ENCODE measurements at places on chromosomes 2 and 18. TPM values are rescaled to one million over a fixed set of nuclear protein-coding genes. Genes with fewer than 3 reads are reported as not detected.

DNA sequence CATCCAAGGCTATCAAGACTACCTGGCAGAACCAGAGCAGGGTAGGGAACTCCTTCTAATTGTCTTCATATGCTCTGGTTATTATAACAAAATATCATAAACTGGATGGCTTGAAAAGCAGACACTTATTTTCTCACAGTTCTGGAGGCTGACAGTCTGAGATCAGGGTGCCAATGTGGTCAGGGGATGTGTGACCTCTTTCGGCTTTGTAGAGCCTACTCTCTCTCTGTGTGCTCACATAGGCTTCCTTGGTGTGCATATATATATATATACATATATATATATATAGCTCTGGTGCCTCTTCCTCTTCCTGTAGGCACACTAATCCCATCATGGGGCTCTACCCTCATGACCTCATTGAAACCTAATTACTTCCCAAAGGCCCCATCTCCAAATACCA lies 101.6 kb downstream of the ARL6IP6 start:
- no peaks in the 10 kb centered on the region for H3K4me1 ChIP-seq
- DNase-seq = no peak
- no peak overlapping the region for H3K27ac ChIP-seq
- H3K36me3 ChIP-seq = no peaks in the 10 kb centered on the region

DNA sequence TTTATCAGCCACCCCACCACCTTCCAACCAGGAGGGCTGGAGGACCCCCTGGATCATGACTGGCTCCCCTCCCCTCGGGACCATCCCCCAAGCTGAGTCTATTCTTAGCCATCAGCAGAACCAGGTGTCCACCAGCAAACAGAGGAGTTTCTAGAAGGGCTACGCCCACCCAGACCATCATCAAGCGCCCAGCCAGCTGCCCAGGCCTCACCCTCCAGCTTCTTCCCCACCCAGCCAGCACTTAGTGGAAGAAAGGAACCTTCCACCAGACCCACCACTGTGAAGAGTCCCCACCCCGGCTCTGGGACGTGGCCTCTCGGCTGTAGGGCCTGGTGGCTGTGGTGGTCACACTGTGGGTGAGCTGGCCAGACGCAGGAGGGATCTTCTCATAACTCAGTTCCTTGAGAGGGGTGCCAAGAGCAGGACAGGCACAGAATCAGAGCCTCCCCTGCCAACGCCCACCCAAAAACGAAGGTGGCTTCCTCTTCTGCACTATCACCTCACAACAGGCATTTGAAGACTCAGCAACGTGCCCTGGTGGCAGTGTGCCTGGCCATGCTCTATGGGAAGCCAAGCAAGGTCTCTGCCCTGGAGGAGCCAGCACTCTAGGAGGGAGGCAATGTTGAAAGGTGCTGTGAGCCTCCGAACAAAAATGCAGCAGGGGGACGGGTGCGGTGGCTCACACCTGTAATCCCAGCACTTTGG lies 19.0 kb downstream of the BIN1 start:
- DNase-seq = no peak
- no peaks in the 10 kb centered on the region for H3K36me3 ChIP-seq
- H3K4me3 ChIP-seq = peak overlapping the region; percentile 14
- no peaks in the 10 kb centered on the region for H3K27me3 ChIP-seq
- peak overlapping the region; percentile 52 for H3K27ac ChIP-seq
- H3K4me1 ChIP-seq = peaks cover 49% of the 10 kb centered on the region

DNA sequence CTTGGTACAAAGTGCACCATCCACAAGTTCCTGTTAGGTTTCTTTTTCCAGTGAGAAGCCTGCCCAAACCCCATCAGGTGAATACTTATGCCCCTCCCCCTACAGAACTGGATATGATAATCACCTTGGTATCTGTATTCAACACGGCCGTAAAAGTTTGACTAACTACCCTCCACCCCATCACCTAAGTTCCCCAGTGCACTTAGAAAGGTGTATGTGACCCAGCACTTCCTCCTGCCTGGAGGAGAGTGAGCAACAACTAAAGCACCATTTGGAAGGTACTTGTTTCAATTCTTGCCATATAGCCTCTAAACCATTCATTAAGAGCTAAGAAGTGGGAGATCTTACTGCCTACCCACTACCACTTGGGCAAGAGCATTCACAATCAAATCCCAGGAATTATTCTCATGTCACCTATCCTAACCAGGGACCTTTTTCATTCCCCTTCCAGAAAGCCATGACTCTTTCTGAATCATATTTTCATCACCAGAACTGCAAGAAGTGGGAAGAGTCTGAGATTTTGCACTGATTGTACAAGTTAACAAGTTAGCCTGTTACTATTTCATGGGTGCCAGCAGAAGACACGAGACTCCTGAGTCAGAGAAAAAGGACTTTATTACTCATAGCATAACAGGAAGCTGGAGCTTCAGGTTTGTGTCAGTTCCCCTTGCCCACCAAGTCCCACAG lies 53.5 kb upstream of the NDUFV2 start:
- no peaks in the 10 kb centered on the region for H3K27me3 ChIP-seq
- no peak overlapping the region for H3K4me3 ChIP-seq
- H3K27ac ChIP-seq = no peak overlapping the region
- H3K36me3 ChIP-seq = no peaks in the 10 kb centered on the region
- H3K4me1 ChIP-seq = no peaks in the 10 kb centered on the region

- H3K4me3 ChIP-seq = no peak overlapping the region
- peak overlapping the region; percentile 78 for H3K27ac ChIP-seq
- no peaks in the 10 kb centered on the region for H3K27me3 ChIP-seq
- H3K36me3 ChIP-seq = no peaks in the 10 kb centered on the region
- no peaks in the 10 kb centered on the region for H3K4me1 ChIP-seq
These were observed 93.6 kb downstream of the CRIM1 start for GRCh38 chr2:36449213-36449612.

DNA sequence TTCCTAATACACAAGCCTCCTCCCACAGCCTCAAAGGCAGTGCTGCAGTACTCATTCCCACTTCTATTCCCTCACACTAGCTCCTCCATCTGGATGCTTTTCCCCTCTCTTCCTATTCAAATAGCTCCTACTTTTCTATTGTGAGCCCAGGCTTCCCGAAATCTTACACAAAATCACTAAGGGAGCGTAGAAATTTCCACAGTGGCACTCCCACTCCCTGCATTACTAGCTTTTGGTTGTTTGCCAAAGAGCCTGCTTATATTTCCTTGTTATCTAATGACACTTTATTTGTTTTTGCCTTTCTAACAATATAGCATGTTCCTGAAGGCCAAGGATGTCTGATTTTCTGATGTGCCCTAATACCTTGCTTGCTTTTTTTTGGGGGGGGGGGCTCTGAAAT lies 10.9 kb downstream of the EPAS1 start:
- H3K27ac ChIP-seq = no peak overlapping the region
- no peaks in the 10 kb centered on the region for H3K36me3 ChIP-seq
- H3K4me1 ChIP-seq = peaks cover 7% of the 10 kb centered on the region

GRCh38 chr2:36088716-36089328 lies 266.8 kb upstream of the CRIM1 start:
- no peaks in the 10 kb centered on the region for H3K27me3 ChIP-seq
- H3K4me3 ChIP-seq = no peak overlapping the region
- no peak for DNase-seq
- no peak overlapping the region for H3K27ac ChIP-seq
- H3K36me3 ChIP-seq = no peaks in the 10 kb centered on the region

- H3K27me3 ChIP-seq = no peaks in the 10 kb centered on the region
- H3K27ac ChIP-seq = no peak overlapping the region
- H3K4me3 ChIP-seq = no peak overlapping the region
- H3K4me1 ChIP-seq = peaks cover 99% of the 10 kb centered on the region
- no peak for DNase-seq
These were observed 168.6 kb downstream of the PRKCE start for GRCh38 chr2:45820048-45820447.

DNA sequence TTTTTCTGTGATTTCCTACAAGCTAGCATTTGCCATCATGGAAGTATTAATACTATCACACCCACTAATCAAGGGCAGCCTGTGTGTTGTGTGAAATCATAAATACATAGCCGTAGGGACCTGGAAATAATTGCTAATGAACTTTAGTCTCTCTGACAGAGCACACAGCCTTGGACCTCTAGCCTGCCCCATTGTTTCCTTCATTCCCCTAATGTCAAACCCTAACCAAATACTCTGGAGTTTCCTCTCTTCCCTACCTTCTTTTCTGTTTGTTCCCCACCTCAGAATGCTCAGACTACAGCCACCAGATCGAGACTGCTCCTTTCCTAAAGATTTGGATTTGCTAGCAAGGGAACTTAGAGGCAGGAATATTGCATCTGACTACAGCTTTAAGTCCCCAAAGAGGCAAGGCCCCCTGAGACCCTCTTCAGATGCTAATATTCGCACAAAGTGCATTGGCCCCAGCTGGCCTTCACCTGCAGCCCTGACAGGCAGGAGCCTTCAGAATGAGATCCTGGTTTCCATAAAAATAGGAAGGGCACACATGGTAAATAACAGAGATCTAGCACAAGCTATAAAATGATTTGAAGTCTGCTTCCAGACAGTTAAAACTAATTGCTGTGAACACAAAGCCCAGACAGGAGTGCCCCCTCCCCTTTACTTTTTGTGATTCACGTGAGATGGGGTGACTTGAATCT lies 279.2 kb upstream of the DCC start:
- H3K36me3 ChIP-seq = no peaks in the 10 kb centered on the region
- no peaks in the 10 kb centered on the region for H3K4me1 ChIP-seq
- no peaks in the 10 kb centered on the region for H3K27me3 ChIP-seq
- no peak overlapping the region for H3K4me3 ChIP-seq

GRCh38 chr2:215218587-215219577 lies 80.5 kb upstream of the ABCA12 start:
- H3K4me3 ChIP-seq = no peak overlapping the region
- no peak for DNase-seq
- H3K36me3 ChIP-seq = no peaks in the 10 kb centered on the region
- H3K27me3 ChIP-seq = no peaks in the 10 kb centered on the region
- no peaks in the 10 kb centered on the region for H3K4me1 ChIP-seq
- H3K27ac ChIP-seq = no peak overlapping the region

DNA sequence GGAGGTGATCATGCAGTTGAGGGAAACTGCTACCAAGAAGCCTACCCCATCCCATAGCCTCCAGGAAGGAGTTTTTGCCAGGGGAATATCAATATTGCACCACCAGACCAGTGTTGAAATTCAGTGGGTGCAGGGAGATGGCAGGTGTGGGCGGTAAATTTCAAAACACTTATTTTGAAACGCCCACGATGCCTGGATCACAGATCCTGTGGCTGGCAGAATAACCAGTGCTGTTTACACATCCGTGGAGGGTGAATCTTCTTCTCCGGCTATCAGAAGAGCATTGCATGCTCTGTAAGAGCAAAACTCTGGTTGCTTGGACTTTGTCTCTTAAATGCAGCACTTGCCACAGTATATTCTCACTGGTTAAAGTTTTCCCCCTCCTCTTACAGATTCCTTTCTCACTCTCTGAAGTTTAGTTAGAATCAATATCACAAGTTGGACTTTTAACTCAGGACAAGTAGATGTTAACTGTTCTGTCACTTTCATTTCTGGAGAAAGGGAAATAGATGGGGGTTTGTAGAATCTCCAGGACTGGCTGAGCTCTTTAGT lies 70.5 kb upstream of the ZCCHC2 start:
- DNase-seq = no peak
- no peaks in the 10 kb centered on the region for H3K36me3 ChIP-seq
- H3K4me1 ChIP-seq = no peaks in the 10 kb centered on the region
- H3K27ac ChIP-seq = no peak overlapping the region
- H3K4me3 ChIP-seq = no peak overlapping the region

GRCh38 chr2:2254206-2254605 lies 76.9 kb downstream of the MYT1L start:
- H3K27ac ChIP-seq = no peak overlapping the region
- H3K4me3 ChIP-seq = no peak overlapping the region
- no peaks in the 10 kb centered on the region for H3K27me3 ChIP-seq
- H3K4me1 ChIP-seq = no peaks in the 10 kb centered on the region
- no peaks in the 10 kb centered on the region for H3K36me3 ChIP-seq
- no peak for DNase-seq

- no peaks in the 10 kb centered on the region for H3K36me3 ChIP-seq
- no peaks in the 10 kb centered on the region for H3K27me3 ChIP-seq
- no peaks in the 10 kb centered on the region for H3K4me1 ChIP-seq
These were observed 22.7 kb downstream of the RPRM start for GRCh38 chr2:153455861-153456260.

DNA sequence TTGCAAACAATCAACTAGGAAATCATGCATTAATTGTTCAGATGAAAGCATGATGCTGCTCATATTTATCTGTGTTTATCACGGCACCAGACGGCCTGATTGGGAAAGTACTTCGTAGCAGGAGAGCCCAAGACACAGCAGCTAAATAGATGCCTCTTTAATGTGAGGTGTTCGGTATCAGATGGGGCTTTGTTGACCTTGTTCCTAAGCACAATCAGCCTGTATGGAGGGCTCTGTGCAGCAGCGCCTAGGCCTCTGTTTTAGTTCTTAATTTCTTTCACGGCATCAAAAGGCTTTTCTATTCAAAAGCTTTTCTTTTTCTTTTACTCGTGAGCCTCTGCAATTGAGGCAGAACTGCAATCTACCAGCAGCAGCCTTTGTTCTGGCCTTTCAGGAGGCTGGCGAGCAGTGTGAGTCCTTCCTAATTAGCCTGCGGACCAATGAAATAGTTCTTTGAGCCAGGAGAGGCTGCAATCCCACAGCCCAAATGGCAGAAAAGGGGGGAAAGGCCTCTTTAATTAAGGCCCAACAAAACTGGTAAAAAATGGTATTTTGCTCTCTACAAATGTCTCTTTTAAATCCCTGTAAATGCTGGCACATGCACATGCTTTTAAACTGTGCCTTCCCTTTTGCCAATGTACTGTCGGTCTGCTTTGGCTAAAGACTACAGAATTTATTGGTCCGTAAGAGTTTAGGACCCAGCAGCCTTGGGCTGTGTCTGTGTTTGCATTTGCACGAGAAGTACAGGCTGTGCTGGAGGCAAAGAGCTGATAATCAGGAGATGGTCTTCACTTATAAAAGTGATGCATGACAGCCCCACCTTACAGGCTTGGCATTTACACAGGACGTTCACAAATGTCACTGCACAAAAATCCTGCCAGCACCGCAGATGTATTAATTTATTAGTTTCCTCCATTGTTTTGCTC lies 159.6 kb downstream of the RND3 start:
- no peaks in the 10 kb centered on the region for H3K4me1 ChIP-seq
- H3K27me3 ChIP-seq = no peaks in the 10 kb centered on the region
- no peak overlapping the region for H3K27ac ChIP-seq

DNA sequence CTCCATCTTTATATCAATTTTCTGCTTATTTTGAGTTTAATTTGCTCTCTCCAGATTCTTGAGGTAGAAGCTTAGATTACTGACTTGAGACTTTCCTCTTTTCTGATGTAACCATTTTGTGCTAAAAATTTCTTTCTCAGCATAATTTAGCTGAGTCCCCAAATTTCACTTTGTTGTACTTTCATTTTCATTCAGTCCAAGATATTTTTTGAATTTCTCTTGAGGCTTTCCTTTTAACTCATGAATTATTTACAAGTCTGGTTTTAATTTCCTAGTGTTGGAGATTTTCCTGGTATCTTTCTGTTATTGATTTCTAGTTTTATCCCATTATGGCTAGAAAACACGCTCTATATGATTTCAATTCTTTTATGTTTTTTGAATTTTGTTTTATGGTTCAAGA lies 144.7 kb upstream of the PGAP1 start:
- H3K4me1 ChIP-seq = no peaks in the 10 kb centered on the region
- no peaks in the 10 kb centered on the region for H3K36me3 ChIP-seq
- H3K27ac ChIP-seq = no peak overlapping the region
- DNase-seq = no peak

- peak; percentile 84 for DNase-seq
- peaks cover 21% of the 10 kb centered on the region for H3K4me1 ChIP-seq
- H3K27me3 ChIP-seq = no peaks in the 10 kb centered on the region
- no peaks in the 10 kb centered on the region for H3K36me3 ChIP-seq
- H3K4me3 ChIP-seq = peak overlapping the region; percentile 85
These were observed 1.3 kb downstream of the FMNL2 start for GRCh38 chr2:152336119-152336853.

GKN2 gene
- total RNA-seq = not detected

DSC2 gene
- 2.7 TPM for total RNA-seq

LNPK gene
- total RNA-seq = 15.9 TPM

ZC3H6 gene
- total RNA-seq = 14.7 TPM
